OCI-LY7 (cell line): ENCODE measurements at places on chromosomes 7 and 10. TPM values are rescaled to one million over a fixed set of nuclear protein-coding genes. Genes with fewer than 3 reads are reported as not detected.

GRCh38 chr10:101748496-101748895 is 27.4 kb downstream of the FGF8 start:
- no peak for DNase-seq

- no peak for DNase-seq
Measured at GRCh38 chr10:14374745-14375445, 44.2 kb upstream of the FRMD4A start.

DNA sequence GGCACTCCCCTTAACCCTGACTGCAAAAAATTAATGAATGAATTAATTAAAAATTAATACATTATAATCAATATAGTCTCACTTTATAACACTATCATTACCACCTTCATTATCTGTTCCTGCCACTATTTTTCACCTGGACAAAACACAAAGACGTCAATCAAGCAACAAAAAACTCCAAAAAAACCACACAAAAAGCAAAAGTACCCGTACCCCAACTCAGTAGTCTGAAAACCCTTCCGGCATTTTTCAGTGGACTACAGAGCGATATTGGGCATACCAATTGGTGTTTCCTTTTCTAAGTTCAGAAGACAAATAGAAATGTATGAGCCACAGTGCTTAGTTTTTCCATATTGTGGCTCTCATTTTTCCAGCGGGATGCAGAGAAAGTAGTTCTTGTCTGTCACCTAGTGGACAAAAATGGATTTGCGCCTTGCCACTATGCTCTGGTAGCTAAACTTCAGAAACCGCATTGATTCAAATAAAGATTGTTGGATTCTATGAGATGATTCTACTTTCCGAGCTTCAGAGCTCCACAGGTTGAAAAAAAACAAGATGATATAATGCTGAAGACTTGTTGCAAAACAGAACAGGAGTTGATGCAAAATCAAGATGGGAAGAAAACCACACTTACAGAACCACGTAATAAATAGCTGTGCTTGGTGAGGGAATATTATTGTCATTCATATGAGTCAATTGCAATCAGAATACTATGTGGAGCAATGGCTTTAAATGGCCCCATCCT is 50.6 kb upstream of the ITGB1 start:
- peak; percentile 87 for DNase-seq

GRCh38 chr7:2270495-2270894 is 28.5 kb downstream of the NUDT1 start:
- no peak for DNase-seq

- DNase-seq: no peak
Measured at GRCh38 chr10:5076615-5077014, 17.6 kb upstream of the AKR1C3 start.

The MRLN gene
- not detected in 2 replicates for total RNA-seq

The OR2A1 gene
- not detected in 2 replicates for total RNA-seq

The STAM gene
- total RNA-seq: 18.2 and 18.8 TPM in 2 replicates

The RRP12 gene
- total RNA-seq: 32.7 and 39.3 TPM in 2 replicates

The INMT gene
- 0.15 and 0.32 TPM in 2 replicates for total RNA-seq

The TRPV5 gene
- not detected in 2 replicates for total RNA-seq
